ENCODE measurements at places on chromosomes 4 and X.

DNA sequence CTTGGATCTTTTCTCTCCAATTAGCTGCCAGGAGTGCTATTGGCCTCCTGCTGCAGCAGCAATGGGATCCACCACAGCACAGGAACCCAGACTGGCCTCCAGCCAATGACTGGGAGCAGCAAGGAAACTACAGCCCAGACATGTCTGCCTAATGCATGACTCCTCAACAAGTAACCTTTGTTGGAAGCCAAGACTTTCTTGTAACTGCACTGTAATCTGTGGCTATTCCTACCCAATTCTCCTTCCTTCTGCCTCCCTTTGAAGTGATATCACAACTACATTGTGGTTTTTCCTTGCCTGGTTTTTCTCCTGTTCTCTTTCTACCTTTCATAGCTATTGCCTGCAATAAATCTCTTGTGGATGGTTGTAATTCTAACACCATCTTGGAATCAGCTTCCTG lies 39.8 kb downstream of the SNCA start:
- DNase-seq: no peak

DNA sequence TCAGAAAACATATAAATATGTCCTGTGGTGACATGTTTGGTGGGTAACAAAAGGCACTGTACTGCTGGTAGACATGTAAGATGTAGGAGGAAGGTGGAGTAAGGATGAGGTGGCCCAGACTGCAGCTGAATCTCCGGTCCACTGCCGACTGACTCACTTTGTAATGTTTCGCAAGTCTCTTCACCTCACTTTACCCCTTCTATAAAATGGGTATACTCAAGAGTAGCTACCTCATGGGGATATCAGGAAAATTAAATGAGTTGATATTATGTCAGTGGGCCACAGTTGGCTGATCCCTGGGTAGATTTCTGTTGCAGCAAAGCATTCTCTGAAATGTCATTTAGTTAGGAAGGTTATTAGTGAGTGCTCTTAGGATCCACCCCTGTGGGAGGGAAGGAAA lies 22.1 kb downstream of the MRFAP1 start:
- DNase-seq: no peak

- no peak for DNase-seq
Observed at GRCh38 chr4:72463724-72464123, 105.3 kb downstream of the ADAMTS3 start.

- DNase-seq: no peak
Observed at GRCh38 chrX:43278440-43278839, 377.7 kb upstream of the MAOA start.

GRCh38 chrX:13215729-13216128 lies 104.1 kb downstream of the ATXN3L start:
- DNase-seq: no peak

Measured in stimulated activated CD4-positive, alpha-beta T cell treated with anti-CD3 and anti-CD28 coated beads, TNF-alpha, amount 100 ng/mL, for 1 hour (primary cell).